ENCODE measurements at places on chromosomes 12 and 14.

DNA sequence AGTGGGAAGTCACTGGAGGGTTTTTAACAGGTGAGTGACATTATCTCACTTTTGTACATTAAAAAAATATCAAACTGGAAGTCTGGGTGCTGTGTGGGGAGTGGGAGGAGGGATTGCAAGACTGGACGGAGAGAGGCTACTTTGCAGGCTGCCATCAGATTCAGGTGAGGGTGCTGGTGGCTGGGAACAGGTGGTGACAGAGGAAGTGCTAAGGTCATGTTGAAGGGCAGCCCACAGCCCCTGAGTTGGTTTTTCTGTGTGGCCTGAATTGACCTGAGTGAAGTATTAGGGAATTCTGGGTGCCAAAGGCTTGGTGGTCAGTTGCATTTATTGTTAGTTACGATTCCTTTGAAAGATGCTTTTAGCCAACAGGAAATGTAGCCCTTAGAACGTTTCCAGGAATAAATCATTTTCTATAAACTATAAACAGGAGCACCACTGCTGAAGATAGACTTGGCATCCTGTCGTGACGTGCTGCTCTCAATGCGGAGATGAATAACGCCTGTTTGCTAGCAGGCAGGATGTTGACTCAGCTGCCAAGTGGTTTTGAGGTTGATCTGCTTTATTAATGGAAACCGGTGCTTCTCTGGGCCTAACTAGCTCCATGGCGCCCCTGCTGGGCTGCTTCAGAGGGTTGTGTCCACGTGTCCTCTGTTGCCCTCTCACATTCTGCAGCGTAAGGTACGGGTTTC is 707.5 kb upstream of the TMEM132C start:
- H3K4me1 ChIP-seq, result peaks cover 4% of the 10 kb centered on the region
- H3K27ac ChIP-seq, result peak overlapping the region; percentile 51
- H3K27me3 ChIP-seq, result no peaks in the 10 kb centered on the region
- H3K4me3 ChIP-seq, result no peak overlapping the region

- H3K4me3 ChIP-seq, result peak overlapping the region; percentile 58
- H3K27ac ChIP-seq, result peak overlapping the region; percentile 61
- peak; percentile 89 for DNase-seq
- H3K36me3 ChIP-seq, result peaks cover 6% of the 10 kb centered on the region
- H3K4me1 ChIP-seq, result peaks cover 21% of the 10 kb centered on the region
These were observed 52.9 kb downstream of the ANO6 start for GRCh38 chr12:45268672-45269411.

DNA sequence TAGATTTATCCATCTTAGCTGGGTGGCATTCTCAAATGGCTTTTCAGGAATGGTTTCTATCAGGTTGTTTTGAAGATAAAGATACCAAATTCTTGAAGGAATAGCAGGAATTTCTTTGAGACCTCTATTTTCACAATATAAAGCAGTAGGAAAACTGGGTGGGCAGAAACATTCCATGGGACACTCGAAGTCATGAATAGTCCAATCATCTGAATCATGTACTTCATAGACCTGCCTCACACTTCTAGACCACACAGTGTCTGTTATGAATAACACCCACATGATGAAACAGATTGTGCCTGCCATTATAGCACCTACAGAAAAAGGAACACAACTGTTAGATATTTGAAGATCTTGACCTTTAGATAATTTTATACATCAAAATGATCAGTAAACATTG is 1.8 kb downstream of the KERA start:
- DNase-seq, result no peak
- no peak overlapping the region for H3K27ac ChIP-seq
- H3K36me3 ChIP-seq, result no peaks in the 10 kb centered on the region
- no peak overlapping the region for H3K4me3 ChIP-seq
- no peaks in the 10 kb centered on the region for H3K4me1 ChIP-seq

DNA sequence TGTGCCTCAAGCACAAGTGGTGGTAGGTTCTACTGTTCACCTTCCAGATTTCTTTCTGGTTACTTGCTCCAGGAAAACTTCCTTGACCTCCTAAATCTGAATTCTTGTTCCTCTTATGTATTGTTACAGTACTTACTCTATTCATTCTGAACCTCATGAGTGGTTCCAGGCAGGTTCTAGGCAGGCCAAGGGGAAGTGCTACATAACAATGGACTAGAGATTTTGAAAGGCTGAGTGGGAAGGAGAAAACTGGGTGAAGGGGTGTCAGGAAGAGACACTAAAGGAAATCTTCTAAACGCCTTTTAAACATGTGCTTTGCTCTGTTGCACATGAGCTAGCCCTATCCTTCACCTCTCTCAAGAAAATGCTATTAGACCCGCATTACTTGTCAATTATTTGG is 1.6 kb downstream of the YARS2 start:
- peaks cover 13% of the 10 kb centered on the region for H3K4me1 ChIP-seq
- H3K27ac ChIP-seq, result peak overlapping the region; percentile 90
- H3K36me3 ChIP-seq, result peaks cover 44% of the 10 kb centered on the region
- H3K27me3 ChIP-seq, result no peaks in the 10 kb centered on the region
- H3K4me3 ChIP-seq, result peak overlapping the region; percentile 86

- no peak overlapping the region for H3K27ac ChIP-seq
- H3K4me1 ChIP-seq, result no peaks in the 10 kb centered on the region
- DNase-seq, result no peak
- no peaks in the 10 kb centered on the region for H3K27me3 ChIP-seq
These were observed 227.4 kb downstream of the CCDC59 start for GRCh38 chr12:82130762-82131161.

- no peaks in the 10 kb centered on the region for H3K27me3 ChIP-seq
- no peaks in the 10 kb centered on the region for H3K4me1 ChIP-seq
- no peak overlapping the region for H3K27ac ChIP-seq
- DNase-seq, result no peak
These were observed 207.4 kb downstream of the EFCAB11 start for GRCh38 chr14:89747126-89747525.

DNA sequence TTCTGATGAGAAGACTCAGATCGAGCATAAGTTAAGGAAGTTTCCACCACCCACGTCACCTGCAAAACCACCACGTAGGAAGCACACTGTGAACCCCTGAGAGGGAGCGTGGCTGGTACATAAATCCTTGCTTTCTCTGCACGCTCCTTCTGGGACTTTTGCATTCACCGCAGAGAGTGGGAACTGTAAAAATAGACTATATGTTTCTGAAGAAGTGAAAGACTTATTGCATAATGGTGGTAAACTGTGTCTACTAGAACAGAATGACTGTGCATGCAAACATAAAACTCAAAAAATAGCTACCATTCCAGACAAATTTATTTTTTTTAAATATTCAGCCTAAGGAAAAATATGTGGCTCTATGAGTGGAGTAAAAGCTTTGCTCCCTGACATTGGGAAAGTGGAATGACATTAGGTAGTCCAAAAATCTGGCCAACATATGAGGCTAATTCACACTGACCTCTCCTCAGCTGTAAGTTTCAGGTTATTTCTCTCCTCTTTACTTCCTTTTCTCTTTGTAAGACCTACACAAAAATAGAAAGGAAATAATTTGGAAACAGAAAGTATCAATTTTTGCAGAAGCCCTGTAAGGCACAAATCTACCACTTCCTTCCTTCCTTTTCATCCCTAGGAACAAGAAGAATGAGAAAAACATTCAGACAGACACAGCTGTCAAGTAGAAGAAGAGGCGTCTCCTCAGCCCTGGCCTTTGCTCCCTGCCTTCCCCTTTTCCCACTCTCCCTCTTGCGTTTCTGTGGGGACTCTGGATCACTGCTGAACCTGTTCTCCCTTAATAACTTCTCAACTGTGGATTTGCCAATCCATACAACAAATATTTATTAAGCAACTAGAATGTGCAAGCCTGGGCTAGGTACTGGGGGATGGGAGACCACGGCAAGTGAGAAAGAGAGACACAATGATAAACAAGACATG is 264.3 kb upstream of the FOXN3 start:
- no peak for DNase-seq
- no peaks in the 10 kb centered on the region for H3K4me1 ChIP-seq
- no peaks in the 10 kb centered on the region for H3K36me3 ChIP-seq
- H3K27me3 ChIP-seq, result no peaks in the 10 kb centered on the region
- no peak overlapping the region for H3K4me3 ChIP-seq
